ENCODE measurements at places on chromosomes 7 and 10. TPM values are rescaled to one million over a fixed set of nuclear protein-coding genes. Genes with fewer than 3 reads are reported as not detected.

ACSM6 gene
- 0.30 TPM for polyA plus RNA-seq

ZNF503 gene
- 0.09 TPM for polyA plus RNA-seq

KLHDC10 gene
- polyA plus RNA-seq, result 6.6 TPM

IDI2 gene
- not detected for polyA plus RNA-seq

MYL10 gene
- polyA plus RNA-seq, result 0.18 TPM

ZNF487 gene
- 2.5 TPM for polyA plus RNA-seq

Measured in H1 (cell line).